ENCODE measurements at places on chromosomes 2 and 18.

- DNase-seq = no peak
Measured at GRCh38 chr18:61845197-61845596, 47.6 kb downstream of the RNF152 start.

DNA sequence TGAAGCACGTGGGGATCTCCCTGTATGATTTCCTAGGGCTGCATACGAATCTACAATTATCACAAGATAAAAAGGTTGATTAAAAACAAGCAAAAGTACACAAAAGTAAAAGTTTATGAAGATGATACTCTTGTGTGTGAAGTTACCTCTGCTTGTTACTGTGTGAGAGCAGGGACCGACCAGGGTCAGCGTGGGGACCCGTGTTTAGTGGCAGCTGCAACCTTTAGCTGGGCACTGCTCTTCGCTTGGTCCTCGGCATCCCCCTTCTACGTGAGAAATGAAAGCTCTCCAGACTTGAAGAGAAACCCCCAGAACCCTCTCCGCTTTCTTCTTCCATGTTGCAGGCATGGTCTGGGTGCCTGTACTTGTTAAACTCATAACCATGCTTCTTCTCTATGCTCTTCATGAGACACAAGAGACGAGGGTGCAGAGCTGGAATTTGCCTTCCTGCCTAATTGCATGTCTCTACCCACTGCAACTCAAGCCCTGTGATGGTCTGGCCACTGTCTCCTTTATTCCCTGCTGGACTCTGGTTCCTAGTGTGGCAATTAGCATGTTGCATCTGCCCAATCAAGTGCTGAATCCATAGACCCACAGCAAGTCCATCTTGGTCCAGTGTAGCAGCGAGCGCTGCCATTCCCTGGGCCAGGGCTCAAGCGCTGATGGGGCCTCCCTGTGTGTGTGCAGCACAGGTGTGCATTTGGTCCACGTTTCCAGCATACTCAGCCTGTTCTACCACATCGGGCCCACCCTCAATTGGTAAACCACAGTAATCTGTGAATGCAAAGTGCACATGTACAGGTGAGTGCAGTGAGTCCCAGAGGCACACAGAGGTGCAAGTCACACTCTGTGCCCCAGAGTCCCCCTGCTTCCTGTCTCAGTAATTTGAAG lies 88.5 kb downstream of the TWIST2 start:
- no peak for DNase-seq

- DNase-seq = no peak
Measured at GRCh38 chr2:26892133-26892532, 44.2 kb downstream of the DPYSL5 start.

GRCh38 chr2:155377266-155377680 lies 678.8 kb downstream of the KCNJ3 start:
- no peak for DNase-seq

- DNase-seq = no peak
Measured at GRCh38 chr18:35803551-35803950, 168.9 kb upstream of the RMP24 start.

DNA sequence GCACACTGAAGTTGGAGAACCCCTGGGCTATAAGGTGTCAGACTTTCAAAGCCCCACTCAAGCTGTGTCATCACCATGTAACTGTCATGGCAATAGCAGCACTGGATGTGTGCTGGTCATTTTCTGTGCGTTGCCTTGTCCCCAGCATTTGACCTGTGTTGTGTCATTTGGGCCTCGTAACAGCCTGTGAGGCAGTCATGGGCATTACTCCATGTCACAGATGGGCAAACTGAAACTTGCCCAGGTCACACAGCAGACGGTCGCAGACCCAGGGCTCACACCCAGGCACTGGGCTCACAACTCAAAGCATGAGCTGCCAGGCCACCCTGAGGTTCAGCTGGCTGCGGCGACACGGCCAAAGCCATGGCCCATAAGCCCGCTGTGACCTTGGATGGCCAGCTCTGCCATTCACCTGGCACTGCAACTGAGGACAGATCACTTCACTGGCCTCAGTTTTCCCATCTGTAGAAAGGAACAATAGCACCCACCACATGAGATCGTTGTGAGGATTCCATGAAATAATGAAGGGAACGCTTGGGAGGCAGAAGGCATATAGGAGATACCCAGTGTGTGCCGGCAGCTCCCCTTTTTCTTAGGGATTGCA lies 36.7 kb downstream of the INHBB start:
- DNase-seq = no peak

GRCh38 chr2:148582679-148583511 lies 61.7 kb upstream of the EPC2 start:
- DNase-seq = no peak

- DNase-seq = no peak
Measured at GRCh38 chr2:172177996-172178395, 75.3 kb upstream of the DLX2 start.

DNA sequence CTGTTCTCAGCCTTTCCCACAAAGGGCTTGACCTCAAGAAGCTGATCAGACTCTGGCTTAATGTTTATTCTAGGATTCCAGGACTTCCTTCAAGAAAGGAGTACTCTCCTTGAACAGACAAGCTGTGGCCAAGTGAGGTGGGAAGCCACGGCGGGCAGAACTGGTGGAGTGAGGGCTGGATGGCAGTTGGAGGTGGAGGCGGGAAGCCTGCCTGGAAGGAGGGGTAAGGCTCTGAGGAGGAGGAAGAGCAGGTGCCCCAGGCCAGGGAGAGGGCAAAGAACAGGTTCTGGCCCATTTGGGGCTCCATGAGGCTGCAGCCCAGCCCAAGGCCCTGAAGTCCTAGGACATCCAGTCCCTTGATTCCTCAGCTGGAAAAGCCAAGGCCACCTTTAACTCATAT lies 143.9 kb downstream of the CYP26B1 start:
- DNase-seq = no peak

DNA sequence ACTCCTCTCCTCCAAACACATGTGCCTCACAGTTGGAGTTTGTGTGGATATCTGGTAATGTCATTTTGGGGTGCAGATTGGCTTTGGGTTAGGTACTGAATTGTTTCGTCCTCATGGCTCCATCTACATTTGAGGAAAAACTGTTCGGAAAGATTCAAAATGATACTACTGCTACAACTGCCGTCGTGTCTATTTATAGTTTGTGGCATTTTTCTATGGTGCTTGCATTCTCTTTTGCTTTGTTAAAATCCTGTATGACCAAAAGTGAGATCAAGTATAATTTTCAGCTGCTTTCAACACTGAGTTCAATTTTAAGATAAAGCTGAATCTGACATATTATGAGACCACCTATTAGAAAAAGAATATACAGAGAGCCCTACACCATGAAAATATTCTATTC lies 176.3 kb upstream of the DSEL start:
- no peak for DNase-seq

GRCh38 chr2:55771612-55772011 lies 78.0 kb upstream of the PNPT1 start:
- DNase-seq = no peak

GRCh38 chr2:51516667-51517066 lies 484.7 kb upstream of the NRXN1 start:
- no peak for DNase-seq

DNA sequence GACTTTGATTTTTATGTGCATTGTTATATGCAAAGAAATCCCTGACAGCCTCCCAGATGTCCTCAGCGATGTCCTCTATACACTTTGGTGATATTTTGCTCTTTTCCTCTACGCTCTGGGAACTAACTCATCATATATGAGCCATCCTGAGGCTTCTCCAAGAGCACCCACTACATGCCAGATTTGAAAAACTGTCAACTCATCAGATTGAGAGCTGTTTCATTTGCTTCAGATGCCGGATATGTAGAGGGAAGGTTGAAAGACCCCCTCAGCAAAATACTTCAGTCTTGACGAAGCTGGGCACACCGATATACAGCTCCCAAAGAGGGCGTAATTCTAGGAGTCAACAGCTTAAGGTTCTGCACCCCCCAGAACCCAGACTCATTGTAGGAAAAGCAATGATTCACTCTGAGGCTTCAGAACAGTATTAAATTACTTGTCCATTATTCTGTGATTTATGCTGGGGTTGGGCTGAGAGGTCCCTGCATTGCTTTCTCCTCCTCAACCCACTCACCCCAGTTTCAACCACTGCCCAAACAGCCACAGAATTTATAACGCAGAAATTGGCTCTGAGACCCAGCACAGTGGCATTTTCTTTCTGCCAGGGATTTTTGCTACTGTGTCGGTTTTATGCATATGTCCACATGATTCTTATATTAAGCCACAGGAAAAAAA lies 341.8 kb downstream of the ALK start:
- no peak for DNase-seq

DNA sequence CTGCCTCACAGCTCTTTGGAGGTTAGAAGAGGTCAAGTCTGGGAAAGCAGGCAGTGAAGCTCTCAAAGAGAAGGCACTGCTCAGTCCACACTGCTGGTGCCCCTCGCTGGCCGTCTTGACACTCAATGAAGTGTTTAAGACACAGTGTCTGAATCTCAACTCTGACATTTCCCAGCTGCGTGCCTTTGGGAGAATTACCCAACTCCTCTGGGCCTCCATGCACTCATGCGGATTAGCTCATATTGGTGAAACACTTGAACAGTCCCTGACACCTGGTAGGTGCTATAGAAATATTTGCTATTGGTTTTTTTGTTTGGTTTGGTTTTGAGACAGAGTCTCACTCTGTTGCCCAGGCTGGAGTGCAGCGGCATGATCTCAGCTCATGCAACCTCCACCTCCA lies 281.0 kb downstream of the SRBD1 start:
- DNase-seq = no peak

DNA sequence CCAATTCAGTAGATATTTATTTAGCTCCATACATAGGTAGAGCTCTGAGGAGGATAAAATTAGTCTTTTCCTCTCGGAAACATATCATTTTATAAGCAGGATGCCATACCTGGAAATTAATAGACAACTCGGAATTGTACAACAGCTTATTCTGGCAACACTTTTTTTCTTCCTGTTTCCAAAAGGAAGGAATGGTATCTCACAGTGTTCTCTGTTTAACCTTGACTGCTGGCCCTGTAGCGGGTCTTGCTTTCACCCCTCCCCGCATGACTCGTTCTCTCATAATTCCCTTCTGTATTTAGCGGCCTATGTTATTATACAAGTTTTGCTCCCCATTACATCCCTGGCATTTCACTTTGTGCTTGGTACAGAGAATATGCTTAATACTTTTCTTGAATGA lies 2.5 kb upstream of the KYNU start:
- no peak for DNase-seq

DNA sequence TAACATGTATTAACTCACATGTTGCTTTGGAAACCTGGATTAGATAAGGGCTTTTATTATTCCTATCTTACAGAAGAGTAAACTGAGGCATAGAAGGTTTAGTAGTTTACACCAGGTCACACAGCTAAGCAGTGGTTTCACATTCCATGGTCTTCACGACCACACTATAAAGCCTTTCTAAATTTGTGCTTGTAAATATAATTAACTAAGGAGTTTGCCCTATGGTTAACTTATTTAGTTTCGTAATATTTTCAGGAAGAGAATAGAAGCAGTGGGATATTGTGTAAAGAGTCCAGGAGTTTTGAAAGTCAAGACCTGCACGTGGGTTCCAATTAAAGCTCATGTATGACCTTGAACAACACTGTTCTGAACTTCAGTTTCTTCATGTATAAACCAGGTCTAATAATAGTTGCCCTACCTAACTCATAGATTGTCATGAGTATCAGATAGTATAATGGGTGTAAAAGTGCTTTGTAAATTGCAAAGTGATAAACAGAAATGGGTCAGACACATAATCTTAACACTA lies 19.5 kb upstream of the SOS1 start:
- DNase-seq = no peak

DNA sequence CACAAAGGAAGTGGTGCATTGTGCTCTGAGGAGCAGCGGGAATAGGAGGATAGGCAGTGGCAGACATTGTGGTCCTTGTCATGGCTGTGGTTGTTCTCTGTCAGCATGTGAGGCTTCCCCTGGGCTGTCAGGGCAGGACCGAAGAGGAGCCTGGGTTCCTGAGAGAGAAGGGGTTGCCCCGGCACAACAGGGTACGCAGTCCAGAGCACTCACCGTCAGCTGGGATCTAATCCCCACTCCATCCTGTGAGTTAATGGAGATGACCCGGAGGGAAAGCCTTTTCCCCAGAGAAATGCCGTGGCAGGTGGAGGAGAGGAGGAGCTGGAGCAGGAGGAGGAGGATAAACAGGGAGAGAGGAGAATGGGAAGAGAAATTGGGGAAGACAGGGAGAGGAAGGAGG lies 396.7 kb upstream of the HS6ST1 start:
- no peak for DNase-seq

DNA sequence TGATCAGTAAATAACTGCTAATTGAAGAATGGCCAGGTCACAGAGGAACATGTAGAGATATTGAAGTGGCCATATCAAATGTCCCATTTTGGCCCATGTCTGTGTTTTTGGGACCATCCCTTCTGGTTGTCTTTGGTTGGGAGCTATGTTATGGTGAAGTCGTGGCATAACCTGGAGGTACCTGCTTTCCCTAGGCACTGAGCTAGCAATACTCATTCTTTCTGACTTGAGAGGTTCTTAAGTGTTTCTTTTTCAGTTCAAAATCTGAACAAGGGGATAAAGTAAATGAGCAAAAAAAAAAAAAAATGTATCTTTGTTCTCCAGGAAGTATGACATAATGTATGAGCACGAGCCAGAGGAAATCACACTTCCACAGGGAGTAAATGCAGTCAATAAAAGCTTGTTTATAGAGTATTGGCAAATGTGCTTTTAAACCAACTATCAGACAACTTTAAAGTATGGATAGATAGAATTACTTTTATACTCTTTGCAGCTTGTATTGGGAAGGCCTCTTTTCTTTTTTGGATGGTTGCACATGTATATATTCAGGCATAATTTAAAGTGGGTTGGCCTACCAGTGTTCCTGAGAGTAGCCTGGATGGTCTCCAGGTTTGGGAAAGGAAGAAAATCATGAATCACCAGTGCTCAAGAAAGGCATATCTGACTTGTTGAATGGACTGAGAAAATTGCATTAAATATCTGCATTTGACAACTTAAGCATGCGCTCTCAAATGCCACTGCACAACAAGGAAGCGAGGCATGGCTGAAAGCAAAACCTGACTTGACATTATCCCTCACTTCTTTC lies 125.0 kb downstream of the SPHKAP start:
- no peak for DNase-seq

DNA sequence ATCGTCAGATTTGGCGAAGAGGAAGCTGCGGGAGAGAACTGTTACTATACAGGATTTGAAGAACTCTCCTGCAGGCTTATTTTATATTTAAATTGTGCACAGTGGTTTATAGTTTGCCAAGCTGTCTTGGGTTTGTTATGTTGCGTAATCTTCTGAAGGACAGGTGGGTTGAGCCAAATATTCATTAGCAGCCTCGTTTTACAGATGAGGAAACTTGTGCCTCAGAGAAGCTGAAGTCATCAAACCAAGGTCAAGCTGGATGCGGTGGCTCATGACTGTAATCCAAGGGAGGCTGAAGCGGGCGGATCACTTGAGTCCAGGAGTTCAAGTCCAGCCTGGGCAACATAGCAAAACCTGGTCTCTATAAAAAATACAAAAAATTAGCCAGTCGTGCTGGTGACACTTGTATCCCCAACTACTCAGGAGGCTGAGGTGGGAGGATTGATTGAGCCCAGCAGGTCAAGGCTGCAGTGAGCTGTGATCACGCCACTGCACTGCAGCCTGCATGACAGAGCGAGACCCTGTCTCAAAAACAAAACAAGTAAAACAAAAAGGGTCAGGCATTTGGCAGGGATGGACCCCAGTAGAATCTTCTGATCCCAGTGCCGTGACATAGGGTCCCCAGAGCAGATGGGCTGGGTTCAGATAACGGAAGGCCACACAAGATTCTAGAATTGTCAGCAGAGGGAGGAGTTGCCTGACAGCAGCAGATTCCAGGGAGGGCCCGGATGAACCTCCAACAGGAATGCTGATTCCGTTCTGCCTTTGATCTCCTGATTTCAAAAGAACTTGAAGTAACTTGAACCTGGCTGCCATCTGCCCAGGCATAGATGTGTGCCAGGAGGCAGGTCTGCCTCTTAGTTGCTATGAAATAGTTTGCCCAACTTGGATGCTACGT lies 50.6 kb downstream of the SH3BP4 start:
- no peak for DNase-seq

All from NCI-H1436 treated with DMSO at 0.1 percent for 48 hours (cell line).